ENCODE measurements at places on chromosomes 1 and 21.

DNA sequence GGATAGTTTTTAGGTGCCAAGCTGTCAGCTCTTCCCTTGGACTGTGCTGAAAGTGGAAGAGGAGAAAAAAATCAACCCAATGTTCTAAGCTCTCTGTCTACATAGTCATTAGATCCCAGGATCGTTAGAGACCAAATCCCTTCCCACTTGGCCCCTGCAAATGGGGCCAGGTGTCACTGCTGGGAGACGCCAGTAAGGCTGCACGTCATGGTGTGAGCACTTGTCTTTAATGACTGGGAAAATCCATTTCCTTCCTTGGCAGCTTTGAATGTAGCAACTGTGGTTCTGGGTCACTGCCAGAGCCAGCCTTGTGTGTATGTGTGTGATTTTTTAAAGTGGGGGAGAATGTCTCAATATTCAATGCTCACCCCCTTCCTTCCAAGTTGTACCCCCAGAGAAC is 59.9 kb downstream of the MAN1C1 start:
- no peak for DNase-seq

GRCh38 chr1:25117233-25117823 is 115.0 kb downstream of the SYF2 start:
- peak; percentile 48 for DNase-seq

DNA sequence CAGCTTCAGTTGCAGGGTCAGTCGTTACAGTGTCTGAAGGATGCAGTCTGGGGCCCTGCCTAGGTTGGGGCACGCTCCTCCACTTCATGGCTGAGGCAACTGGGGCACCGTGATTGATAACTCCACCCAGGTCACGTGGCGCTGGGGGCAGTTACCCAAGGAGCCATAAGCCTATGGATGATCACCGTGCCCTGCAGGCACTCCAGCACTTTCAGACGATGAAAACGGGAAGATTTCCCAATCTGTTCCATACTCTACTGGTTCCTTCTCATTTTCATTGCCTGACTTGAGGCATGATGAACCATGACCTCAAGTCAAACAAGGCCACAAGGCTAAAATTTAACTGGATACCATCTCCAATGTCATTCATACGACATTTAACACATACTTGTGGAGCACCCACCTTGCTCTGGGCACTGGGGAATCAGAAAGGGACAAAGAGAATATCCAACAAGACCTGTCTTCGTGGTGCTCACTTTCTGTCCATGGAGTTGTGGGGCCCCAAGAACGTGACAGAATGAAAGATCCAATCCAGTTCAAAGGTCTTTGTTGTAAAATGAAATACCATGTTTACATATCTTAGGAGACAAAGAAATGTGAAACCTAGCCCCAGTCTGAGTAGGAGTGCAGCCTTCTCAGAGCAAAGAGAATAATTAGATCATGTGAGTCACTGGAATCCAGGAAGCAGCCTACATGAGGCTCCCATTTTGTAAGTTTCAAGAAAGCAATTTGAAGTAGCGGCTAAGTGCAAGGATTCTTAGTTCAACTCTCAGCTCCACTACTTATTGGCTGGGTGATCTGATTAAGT is 39.4 kb upstream of the SPOCD1 start:
- no peak for DNase-seq

- no peak for DNase-seq
Observed at GRCh38 chr1:30256911-30257310, 466.5 kb downstream of the MATN1 start.

DNA sequence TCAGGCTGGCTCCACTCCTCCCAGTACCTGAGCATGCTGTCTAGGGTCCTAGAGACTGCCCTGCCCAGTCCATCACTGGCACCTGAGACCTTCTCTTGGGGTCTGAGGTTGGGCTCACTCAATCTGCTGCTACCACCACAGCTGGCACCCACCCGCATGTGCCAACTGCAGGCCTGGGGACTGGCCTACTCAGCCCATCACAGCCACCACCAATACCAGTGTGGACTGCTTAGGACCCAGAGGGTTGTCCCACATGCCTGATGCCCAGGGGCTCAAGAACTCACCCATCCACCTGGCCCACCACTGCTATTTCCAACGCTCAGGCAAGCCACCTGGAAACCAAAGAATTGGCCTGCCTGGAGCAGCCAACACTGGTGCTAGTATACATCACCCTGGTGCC is 63.5 kb downstream of the CYP4B1 start:
- DNase-seq, result no peak
